ENCODE measurements at places on chromosomes 2 and 18. TPM values are rescaled to one million over a fixed set of nuclear protein-coding genes. Genes with fewer than 3 reads are reported as not detected.

The GTF2A1L gene
- not detected for polyA plus RNA-seq

DNA sequence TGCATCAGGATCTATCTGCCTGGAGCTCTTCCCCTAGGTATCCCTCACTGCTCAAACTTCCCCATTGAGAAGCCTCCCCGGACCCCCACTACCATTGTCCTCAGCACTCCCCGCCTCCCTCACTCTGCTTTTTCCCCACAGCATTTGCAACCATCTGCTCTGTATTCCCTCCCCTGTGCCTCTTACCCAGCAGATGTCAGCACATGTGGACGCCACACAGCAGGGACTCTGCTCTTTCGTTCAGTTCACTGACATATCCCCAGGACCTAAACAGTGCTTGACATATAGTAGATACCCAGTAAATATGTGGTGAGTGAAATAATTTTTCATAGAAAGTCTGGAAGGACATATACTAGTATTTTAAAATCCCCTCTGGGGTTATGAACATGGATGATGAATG is 101.1 kb downstream of the TMEM247 start:
- no peak for DNase-seq

- DNase-seq, result no peak
Measured at GRCh38 chr2:3434654-3435053, 55.2 kb downstream of the TRAPPC12 start.

DNA sequence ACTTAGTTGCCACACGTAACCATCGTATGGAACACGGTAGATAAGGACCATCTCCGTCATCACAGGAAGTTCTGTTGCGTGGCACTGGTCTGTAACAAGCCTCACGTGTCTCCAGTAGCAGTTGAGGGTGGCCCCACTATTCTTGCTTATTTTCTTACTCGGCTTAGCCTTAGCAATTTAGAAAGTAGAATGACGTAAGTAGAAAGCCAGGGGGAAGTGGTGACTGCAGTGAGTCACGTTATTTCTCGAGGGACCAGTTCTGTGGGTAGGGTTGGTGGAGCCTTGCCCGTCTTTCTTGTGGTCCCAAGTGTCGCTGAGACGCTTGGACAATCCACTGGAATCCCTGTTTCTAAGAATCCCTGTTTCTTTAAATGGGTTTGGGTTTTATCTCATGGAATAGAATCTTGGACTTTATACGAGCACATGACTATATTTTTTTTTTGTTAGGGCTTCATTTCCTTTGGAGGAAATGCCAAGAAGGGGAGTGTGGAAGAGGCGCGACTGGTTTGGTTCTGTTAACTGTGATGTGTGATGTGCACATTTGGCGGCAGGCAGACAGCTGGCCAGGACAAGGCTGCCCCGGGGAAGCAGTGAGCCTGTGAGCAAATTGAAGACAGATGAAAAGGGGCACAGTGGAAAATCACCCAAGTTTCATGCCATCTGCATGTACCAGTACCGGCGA is 96.2 kb downstream of the CABLES1 start:
- DNase-seq, result no peak

- no peak for DNase-seq
Measured at GRCh38 chr2:103327966-103328365, 566.1 kb downstream of the TMEM182 start.

The SNORC gene
- 2.4 TPM for polyA plus RNA-seq

The CDK15 gene
- 1.5 TPM for polyA plus RNA-seq

The BMP10 gene
- polyA plus RNA-seq, result not detected

DNA sequence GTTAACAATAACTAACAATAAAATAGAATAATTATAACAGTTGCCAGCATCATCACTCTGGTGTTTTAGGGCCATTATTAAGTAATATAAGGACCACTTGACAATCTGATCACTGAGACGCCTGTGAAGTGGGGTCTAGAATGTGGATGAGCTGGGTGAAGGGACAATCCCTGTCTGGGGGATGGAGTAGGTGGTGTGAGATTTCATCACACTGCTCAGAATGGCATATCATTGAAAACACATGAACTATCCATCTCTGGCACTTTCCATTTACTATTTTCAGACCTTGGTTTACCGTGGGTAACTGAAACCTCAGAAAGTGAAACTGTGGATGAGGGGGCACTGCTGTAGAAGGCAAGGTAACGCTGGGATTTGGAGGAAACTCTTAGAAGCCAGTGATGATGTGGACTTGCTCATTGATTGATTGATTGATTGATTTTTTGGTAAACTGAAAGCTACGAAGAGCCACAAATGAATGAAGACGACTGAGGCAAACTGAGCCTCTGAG is 204.4 kb upstream of the TWIST2 start:
- no peak for DNase-seq

DNA sequence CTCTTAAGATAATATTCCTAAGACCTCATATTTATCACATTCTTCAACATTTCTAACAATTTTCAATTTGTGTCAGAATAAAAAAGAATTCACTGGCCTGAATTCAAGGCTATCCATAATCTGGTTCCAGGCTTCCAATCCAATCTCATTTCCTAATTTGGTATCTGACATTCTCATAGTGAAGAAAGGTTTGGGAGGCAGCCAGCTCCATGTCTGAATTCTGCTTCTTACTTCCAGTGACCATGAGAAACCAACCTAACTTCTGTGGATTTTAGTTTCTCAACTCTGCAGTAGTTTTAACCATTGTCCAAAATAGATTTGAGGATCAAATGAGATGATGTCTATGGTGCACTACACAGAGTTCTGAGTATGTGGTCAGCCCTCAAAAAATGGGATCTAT is 439.1 kb upstream of the GCFC2 start:
- DNase-seq, result no peak

The NGEF gene
- polyA plus RNA-seq, result 3.5 TPM

The MYOM1 gene
- polyA plus RNA-seq, result 8.4 TPM

- DNase-seq, result no peak
Measured at GRCh38 chr2:60565472-60565871, 12.0 kb upstream of the BCL11A start.

GRCh38 chr2:208134928-208135586 is 5.4 kb upstream of the CRYGC start:
- DNase-seq, result no peak

The CYS1 gene
- polyA plus RNA-seq, result 80.7 TPM

GRCh38 chr2:214328941-214329340 is 81.9 kb upstream of the VWC2L start:
- DNase-seq, result no peak

The POMC gene
- 7.8 TPM for polyA plus RNA-seq

The UGT1A4 gene
- not detected for polyA plus RNA-seq

DNA sequence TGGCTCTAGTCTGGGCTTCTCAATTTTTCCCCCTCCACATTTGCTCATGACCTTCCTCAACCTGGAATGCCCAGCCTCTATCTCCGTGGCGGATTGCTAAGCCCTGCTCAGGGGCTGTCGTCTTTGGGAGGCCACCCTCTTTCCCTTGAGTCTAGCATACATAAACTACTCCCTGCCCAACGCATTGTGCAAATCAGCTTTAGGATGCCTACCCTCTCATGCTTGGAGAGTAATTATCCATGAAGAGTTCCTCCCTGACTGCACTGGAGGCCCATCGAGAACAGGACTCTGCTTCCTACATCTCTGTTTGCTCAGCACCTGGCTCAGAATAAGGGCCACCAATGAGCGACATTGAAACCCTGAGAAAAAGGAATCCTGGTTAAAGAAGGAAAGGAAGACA is 53.7 kb upstream of the NPAS2 start:
- DNase-seq, result no peak

The CPS1 gene
- polyA plus RNA-seq, result 8.4 TPM

DNA sequence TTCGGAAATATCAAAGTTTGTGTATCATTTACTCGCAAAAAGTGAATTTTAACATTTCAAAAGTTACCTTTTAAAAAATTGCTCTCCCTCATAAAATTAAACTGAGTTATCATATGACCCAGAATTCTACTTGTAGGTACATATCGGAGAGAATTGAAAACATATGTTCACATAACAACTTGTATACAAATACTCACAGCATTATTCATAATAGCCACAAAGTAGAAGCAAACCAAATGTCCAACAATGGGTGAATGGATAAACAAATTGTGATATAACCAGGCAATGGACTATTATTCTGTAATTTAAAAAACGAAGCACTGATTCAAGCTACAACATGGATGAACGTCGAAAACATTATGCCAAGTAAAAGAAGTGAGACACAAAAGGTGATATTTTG is 412.0 kb upstream of the TCF4 start:
- no peak for DNase-seq

- no peak for DNase-seq
Measured at GRCh38 chr2:82043867-82044266, 1739.3 kb upstream of the LRRTM1 start.

GRCh38 chr18:30455741-30456140 is 586.8 kb downstream of the DSC3 start:
- no peak for DNase-seq

DNA sequence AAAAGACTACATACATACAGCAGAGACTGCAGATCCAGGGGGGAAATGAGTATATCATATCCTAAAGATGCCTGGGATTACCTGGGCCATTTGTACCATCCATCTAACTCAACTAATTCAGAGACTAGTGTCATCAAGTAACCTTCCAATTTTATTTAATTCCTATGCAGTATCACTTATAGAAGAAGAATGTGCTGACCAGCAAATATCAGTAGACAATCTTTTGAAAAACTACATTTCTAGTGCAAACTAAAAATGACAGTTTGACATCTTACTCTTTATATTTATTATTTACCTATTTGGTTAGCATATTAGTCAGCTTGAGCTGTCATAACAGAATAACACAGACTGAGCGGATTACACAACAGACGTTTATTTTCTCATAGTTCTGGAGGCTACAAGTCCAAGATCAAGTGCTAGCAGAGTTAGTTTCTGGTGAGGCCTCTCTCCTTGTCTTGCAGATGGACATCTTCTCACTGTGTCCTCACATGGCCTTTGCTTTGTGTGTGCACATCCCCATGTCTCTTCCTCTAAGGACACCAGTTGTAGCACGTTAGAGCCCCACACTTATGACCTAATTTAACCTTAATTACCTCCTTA is 47.0 kb downstream of the NCKAP5 start:
- DNase-seq, result no peak

DNA sequence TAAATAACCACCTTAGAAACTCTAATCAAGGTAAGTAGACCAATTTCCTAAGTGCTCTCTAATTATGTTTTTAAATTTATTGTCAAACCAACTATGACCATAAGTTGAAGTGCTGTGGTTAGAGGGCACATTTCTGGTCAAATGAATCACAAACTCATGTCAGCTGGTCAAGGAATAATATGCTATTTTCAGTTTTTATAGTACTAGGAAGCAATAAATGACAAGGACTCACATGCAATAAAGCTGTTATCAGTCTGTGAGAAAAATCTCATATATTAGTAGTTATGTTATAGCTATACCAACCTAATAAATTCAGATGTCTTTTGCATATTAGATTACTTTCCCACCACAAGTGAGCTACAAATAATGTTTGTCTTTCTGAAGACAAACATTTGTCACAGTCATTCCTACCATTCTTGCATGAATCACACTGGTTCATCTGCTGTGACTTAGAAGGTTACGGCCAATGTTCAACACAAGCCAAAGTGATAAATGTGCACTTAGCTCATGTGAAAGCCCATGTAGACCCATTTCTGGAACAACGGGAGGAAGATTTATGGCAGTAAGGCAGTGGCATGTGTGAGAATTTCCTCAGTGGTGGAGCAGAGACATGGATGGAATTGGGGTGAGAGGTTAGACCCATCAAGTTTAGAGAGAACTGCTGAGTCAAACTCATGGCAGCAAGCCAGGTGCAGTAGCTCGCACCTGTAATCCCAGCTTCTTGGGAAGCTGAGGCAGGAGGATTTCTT is 27.4 kb upstream of the CCNYL1 start:
- DNase-seq, result no peak

The TOGARAM2 gene
- polyA plus RNA-seq, result 0.89 TPM

The HRH4 gene
- polyA plus RNA-seq, result 0.10 TPM

DNA sequence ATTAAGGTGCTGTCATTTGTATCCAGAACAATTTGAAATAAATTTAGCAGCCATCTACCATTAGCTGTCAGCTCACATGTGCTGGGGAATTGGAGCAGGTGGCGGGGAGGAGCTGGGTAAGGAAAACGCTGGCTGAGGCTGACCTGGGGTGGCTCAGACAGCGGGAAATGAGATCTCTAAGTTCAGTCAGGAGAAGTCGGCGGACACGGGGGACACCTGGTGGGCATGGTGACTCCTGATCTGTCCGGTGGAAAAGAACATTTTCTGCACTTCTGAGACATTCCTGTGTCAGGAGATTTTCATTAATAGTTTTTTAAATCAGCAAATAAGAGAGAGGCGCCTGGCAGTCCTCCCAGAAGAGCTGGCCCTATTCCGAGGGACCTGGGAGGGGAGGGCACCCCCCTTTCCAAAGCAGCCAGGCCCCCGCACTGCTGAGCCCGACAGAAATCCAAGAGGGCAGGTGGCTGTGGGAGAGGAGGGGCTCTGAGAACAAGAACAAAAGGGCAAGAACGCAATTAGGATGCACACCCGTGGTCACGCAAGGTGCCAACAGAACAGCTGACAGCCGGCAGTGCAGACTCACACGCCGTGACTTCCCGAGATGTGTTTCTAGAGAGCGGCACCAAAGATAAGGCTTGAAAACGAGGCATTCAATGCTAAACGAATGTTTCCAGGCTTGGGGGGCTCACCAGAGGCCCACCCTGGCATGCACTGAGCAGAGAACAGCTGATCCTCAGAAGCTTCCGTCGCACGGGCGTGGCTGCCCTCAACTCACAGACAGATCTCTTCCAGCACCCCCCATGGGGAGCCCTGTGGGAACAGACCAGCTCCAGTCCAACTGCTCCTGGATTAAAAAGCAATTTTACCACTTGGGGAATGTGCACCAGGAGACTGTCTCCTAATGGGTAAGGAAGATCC is 26.4 kb downstream of the SLC66A2 start:
- no peak for DNase-seq

The EGR4 gene
- polyA plus RNA-seq, result not detected

DNA sequence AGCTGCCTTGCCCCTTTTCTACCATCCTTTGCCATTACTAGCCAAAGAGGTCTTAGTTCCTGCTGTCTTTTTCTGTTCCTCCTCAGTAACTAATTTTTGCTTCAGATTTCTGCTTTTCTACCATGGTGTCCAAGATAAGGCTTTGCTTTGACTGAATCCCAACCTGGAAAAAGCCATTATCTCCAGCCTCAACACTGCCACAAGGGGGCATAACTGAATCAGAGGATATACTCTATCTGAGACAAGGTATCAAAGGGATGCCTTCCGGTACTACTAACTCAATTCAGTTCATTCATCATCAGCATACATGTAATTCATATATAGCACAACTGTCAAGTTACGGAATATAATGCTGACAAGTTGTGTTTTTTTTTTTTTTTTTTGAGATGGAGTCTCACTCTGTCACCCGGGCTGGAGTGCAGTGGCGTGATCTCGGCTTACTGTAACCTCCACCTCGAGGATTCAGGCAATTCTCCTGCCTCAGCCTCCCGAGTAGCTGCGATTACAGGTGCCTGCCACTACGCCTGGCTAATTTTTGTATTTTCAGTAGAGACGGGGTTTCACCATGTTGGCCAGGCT is 11.4 kb downstream of the OSGEPL1 start:
- no peak for DNase-seq

The GPR17 gene
- polyA plus RNA-seq, result 1.0 TPM

The DQX1 gene
- 0.34 TPM for polyA plus RNA-seq

The DNAJC5G gene
- 0.39 TPM for polyA plus RNA-seq

The CCL20 gene
- 0.64 TPM for polyA plus RNA-seq

GRCh38 chr2:219851801-219852481 is 224.5 kb downstream of the SLC4A3 start:
- DNase-seq, result no peak

- DNase-seq, result no peak
Measured at GRCh38 chr18:74733598-74733997, 135.9 kb downstream of the ZNF407 start.

Data from left renal pelvis (tissue), 4 donors.